T47D (cell line): ENCODE measurements at places on chromosomes 11 and 22.

DNA sequence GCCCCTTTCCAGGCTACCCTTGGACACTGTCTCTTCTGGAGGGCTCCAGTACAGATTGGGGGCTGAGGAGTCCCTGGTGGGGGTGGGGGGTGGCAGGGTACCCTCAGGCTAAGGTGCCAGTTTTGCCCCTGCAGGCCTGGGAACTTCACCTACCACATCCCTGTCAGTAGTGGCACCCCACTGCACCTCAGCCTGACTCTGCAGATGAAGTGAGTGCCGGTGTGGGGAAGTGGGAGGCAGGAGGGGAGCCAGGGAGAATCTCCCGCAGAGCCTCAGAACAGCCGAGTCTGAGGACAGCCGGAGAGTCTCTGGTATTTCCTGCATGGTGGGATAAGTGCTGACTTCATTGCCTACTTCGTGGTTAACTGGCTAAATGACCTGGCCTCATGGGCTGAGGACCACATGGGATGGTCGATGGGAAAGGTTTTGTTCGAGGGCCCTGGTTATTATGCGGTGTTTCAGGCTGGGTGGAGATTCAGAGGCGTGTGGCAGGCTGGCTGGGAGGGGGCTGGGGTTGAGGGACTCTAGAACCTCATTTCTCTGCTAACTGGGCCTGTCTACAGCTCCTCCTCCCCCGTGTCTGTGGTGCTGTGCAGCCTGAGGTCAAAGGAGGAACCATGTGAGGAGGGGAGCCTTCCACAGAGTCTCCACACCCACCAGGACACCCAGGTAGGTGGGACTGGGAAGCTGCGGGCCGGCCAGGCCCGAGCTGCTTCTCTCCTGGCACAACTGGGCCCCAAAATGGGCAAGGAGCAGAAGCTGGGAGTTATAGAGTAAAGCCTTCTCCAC lies 8.5 kb downstream of the TMEM258 start:
- DNase-seq, result peak; percentile 7

- no peak for DNase-seq
Measured at GRCh38 chr11:73281201-73281741, 9.1 kb downstream of the P2RY6 start.

DNA sequence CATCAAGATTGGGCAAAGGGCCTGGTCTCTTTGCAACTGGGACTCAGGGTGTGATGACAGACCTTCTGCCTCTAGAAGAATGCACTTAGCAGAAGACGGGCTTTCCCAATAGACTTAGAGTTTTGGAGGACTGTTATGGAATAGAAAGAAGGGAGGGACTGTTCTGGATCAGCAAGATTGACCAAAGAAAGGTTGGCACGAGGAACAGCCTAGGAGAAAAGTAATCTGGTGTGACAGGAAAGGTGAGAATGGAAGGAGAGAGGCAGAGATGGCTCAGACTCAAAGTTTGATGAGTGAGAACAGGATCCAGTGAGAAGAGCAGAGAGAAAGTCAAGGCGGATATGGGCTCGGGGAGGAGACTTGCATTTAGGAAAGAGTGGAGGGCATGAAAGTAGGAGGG lies 23.0 kb upstream of the TMEM45B start:
- DNase-seq, result peak; percentile 94

- peak; percentile 64 for DNase-seq
Measured at GRCh38 chr22:42473484-42474193, 41.4 kb upstream of the NFAM1 start.

DNA sequence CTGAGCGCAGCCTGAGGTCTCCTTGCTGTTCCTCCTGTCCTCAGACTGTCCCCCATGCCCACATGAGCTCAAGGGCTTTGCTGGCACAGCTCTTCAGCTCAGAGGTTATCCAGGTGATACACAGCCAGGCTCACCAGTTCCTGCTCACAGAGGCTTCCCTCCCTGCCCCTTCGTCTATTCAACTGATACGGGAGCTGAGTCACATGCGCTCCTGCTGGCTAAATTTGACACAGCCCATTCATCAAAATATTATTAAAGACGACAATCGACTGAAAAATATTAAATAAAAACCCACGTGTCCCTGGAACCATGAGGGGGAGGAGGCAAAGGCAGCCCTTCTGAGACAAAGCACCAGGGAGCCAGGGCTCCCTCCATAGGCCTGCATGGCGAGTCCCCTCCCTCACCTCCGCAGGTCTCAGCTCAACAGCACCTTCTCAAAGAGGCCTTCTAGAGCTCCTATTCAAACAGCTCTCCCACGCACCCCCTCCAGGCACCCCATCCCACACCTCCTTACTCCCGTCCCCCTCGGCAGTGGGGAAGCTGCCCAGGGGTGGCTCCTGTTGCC lies 40.5 kb downstream of the DUSP8 start:
- DNase-seq, result no peak

- DNase-seq, result no peak
Measured at GRCh38 chr11:83473743-83474142, 187.6 kb upstream of the CCDC90B start.

DNA sequence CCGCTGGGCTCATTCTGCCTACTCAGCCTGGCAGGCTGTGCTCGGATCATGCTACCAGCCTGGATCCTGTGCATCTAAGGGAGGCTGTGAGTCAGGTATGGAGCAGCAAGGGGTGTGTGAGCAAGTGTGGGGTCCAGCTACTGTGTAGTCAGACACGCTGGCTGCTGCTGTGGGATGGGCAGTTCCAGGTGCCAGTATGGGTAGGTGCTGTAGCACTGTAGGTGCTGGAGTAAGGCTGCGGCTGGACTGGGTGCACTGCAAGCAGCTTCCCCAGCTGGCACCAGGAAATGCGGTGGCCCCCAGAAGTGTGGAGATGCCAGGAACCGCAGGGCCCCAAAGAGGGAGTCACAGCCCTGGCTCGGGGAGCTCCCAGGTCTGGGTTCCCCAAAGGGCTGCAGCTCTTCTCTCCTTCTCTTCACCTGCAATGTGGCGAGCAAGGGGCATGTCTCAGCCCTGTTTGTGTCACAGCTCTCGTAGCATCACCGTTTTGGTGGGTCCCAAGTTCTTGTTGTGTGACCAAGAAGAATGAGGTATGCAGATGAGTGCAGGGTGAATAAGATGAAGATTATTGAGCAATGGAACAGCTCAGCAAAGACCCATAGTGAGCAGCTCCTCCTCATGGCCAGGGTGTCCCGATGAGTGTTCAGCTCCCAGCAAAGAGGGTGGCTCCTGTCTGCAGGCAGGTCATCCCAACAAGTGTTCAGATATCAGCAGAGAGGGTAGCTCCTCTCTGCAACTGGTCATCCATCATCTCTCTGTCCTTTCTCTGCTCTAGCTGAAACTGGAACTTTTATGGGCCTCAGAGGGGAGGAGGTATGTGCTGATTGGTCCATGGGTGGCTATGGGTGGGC lies 462.9 kb downstream of the TBC1D22A start:
- DNase-seq, result no peak

DNA sequence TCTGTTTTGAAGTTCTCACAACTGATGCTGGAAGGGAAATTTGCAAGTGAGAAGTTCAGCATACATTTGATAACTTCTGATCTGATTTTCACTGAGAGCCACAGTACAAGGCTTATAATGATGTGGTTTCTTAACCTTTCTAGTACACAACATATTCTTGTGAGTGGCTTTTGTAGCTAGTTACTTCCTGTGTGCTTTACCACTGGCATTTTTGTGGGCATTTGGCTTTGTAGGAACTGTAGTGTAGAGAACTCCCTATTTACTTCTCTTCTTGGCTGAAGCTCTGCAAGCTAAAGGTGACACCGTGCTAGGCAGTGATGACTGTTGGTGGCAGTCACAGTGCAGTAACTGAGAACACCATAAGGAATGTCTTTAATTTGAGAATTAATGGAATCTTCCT lies 14.9 kb downstream of the USP47 start:
- DNase-seq, result no peak

- DNase-seq, result peak; percentile 52
Measured at GRCh38 chr11:65766535-65766934, 14.2 kb downstream of the AP5B1 start.

- no peak for DNase-seq
Measured at GRCh38 chr11:5137014-5137413, 1.1 kb downstream of the OR52A5 start.

GRCh38 chr11:44684859-44685281 lies 41.9 kb upstream of the TSPAN18 start:
- DNase-seq, result no peak

DNA sequence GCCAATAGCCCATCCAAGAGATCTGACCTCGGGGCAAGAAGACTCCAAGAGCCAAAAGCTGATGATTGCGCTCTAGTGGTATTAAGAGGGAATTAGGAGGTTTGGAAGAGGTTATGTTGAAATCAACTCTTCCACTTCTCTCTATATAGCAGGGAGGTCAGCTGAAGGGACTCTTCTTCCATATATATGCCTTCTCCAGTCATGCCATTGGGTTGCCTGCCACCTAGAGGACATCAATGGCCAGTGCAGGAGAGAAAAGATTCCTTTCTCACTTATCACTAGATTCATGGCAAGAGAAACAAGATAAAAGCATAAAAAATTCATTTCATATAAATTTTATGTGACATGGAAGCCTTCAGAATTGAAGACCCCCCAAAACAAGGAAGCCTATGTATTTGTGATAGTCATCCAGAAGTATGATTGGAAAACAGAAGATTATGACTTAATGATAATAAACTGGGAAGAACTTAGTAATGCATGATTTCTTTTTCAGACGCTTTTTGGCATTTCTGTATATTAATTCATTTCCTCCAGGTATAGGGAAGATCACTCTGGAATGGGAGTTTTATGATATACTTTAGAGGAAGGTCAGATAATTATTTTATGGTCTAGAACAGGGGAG lies 435.1 kb upstream of the DDI1 start:
- peak; percentile 74 for DNase-seq

GRCh38 chr22:50272044-50272802 lies 2.0 kb upstream of the MAPK11 start:
- DNase-seq, result no peak

- no peak for DNase-seq
Measured at GRCh38 chr11:36081274-36081945, 137.5 kb downstream of the LDLRAD3 start.

DNA sequence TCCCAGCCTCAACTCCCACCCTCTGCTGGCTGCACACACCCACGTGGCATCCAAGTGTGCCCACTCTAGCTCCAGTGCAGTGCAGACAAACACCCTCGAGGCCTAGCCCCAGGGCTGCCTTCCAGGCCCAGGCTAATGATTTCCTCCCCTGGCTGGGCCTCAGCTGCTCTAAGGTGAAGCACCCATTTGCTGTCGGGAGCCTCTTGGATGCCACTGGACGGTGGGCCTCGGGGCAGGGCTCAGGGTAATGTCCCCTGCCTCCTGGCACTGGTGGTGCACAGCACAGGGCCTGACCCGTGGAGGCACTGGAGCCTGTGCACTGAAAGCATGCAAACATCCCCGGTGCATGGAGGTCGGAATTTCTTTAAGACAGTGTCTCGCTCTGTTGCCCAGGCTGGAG lies 635.2 kb downstream of the TBC1D22A start:
- DNase-seq, result no peak

- DNase-seq, result peak; percentile 35
Measured at GRCh38 chr11:85922367-85922766, 67.2 kb downstream of the CCDC83 start.

- DNase-seq, result no peak
Measured at GRCh38 chr11:133840479-133840941, 4.8 kb downstream of the SPATA19 start.

DNA sequence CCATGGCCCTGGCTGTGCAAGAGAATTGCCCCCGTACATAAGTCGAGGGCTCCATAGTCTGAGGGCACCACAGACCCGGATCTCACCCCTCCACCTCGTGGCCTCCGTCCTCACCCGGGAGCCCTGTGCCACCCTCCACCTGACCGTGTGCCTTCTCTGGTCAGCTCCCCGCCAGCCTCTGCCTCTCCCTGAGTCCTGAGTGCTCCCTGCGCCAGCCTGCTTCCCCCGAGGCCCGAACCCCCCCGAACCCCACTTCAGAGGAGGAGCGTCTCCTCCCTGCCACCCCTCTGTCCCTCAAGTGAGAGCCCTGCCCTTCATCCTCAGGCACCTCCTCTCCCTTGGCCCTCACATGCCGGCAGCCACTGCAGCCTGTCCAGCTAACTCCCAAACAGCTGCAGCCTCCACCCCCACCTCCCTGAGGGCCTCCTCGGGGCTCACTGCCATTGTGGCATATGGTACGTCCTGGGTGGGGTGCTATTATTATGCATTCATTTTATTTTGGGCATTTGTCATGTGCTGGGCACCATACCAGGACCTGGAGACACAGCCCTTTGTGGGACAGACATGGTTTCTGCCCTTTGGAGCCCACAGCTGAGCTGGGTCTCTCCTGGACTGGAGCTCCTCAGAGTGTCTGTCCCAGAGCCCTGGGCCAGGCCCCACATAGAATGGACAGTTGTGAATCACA lies 67.2 kb downstream of the MYO7A start:
- DNase-seq, result no peak

- no peak for DNase-seq
Measured at GRCh38 chr11:73404506-73405145, 28.4 kb downstream of the RELT start.

- DNase-seq, result peak; percentile 52
Measured at GRCh38 chr11:78789375-78789774, 214.7 kb upstream of the NARS2 start.

GRCh38 chr22:16969508-16970327 lies 38.3 kb downstream of the GAB4 start:
- DNase-seq, result no peak

DNA sequence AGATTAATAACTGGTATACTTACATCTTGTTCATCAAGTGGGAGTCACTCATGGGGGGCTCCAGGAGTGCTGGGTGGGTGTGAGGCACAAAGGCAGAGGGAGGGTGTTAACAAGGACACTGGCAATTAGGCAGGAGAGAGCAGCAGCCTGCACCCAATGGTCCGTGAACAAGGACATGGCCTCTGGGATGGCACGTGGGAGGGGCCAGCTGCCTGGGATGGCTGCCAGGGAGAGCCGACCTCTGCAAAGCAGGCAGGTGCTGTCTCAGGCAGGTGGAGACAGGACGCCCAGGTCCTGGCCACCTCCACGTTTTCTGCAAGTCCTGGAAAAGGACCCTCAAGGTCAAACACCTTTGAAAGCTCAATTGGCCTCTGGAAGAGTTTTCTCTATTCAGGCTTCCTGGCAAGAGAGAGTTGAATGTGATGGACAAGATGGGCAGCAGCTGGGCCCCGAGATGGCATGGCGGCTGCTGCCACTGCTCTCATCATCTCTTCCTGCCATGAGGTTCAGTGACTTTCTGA lies 257.1 kb downstream of the BUD13 start:
- DNase-seq, result no peak

DNA sequence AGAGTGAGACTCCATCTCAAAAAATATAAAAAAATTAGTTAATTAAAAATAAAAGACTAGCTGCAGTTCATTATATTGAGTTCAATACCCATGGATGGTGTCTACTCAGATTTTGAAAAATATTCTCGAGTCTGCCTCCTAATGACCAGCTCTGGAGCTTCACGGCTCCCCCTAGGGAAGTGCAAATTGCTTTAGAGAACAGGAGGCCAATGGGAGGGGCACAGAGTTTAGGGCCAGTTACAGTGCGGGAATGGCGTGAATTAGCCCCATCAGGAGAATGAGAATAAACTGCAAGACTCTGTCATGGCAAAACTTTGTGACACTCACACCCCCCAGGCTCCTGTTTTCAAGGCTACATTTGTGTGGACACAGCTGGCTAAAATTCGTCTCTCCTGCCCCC lies 4.6 kb downstream of the FGF4 start:
- DNase-seq, result no peak
